ENCODE measurements at places on chromosomes 16 and 17. TPM values are rescaled to one million over a fixed set of nuclear protein-coding genes. Genes with fewer than 3 reads are reported as not detected.

SMTNL2 gene
- total RNA-seq: not detected

CES4A gene
- 39.3 TPM for total RNA-seq

GDPD3 gene
- 12.3 TPM for total RNA-seq

TNFRSF13B gene
- not detected for total RNA-seq

LITAF gene
- 157 TPM for total RNA-seq

- DNase-seq: no peak
Measured at GRCh38 chr16:73252446-73252845, 204.5 kb upstream of the ZFHX3 start.

GRCh38 chr16:50458667-50459495 lies 89.3 kb upstream of the NKD1 start:
- DNase-seq: no peak

GRCh38 chr17:49645654-49646053 lies 32.2 kb downstream of the SPOP start:
- DNase-seq: no peak

DNA sequence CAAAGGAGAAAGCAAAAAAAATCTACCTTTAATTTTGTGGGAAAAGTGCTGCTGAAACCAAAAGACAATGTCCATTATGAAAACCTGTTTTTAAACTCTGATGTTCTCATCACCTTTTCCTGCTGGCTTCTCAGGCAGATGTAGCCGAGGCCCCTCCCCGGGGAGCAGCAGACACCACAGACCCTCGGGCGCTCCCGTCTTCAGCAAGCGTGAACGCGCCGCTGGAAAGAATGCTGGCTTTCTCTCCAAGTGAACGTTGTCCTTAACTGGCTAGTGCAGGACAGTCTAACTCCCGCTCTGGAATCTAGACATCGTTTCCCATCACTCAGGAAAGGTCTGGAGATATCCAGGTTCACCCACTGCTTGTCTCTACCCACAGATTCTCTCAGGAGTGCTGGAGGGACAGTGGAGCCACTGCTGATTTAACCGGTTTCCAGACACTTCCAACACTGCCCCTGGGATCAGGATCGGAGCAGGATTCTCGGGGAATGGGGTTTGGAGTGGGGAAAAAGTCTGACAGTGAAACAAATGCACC lies 211.2 kb downstream of the RBFOX3 start:
- DNase-seq: no peak

DNA sequence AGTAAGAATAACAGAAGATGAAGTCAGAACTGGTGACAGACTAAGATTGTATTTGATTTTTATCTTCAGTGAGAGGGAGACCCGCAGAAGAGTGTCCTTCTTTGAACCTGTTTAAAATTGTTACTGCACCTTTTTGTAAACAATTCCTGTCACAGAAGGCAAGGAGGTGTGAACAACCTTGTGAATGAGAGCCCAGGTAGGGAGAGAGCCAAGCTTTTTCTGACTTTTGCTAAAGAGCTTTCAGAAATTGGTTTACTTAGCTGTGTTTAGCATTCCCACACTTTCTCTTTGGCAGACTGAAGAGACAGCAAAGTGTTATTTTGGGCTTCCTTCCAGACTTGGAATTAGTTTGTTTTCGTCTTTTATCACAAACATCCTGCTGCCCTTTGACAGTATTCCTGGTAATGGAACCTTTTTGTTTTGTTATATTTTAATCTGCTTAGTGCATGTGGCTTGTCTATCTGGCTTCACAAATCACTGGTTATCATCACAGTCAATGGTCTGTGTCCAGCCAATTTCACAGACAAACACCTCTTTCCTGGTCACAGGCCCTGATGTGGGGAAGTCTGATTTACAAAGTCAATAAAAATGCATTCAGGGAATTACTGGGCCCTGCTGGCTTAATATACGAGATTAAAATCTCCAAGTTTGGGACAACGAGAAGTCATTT lies 85.7 kb upstream of the HS3ST2 start:
- DNase-seq: no peak

DNA sequence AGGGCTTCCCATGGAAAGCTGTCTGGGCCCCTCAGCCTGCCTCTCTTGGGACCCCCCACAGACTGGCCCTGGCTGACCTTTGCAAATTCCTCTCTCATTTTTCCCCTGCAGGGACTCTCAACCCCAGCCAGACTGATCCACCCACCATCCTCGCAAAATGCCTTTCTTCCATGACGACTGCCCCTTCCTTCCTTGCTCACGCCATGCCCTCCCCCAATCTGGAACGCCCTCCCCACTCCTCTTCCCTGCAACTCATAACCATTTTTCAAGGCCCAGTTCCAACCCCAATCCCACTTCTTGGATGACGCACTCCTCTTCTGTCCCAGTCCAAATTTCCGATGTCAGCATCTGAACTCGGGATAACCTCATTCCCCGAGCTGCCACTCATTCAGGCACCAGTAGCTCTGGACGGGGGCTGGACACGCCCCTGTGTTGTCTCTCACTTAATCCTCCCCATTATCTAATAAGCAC lies 1.3 kb upstream of the DNAI2 start:
- DNase-seq: no peak

DNA sequence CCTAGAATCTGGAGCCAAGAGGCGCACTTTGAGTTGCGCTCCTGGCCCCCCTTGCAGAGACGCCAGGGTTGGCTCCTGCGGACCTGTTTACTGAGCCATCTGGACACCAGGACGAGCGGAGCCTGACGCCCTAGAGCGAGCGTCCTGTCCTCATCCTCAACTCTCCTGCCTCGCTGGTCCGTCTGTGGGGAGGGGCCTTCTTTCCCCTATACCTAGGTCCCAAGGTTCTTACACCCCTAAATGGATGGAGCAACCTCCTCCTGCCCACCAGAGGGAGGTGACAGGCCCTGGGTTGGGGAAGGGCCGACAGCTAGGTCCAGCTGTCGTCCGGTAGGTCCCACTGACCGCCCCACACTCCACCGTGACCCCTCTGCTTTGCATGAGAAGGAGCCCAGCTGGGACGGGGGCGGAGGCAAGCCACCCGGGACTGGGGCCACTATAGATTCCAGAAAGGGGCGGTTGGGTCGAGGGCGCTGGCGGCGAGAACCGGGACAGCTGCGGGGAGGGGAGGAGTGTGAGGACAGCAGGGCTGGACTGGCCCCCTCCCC lies 3.1 kb upstream of the LHX1 start:
- DNase-seq: no peak

DNA sequence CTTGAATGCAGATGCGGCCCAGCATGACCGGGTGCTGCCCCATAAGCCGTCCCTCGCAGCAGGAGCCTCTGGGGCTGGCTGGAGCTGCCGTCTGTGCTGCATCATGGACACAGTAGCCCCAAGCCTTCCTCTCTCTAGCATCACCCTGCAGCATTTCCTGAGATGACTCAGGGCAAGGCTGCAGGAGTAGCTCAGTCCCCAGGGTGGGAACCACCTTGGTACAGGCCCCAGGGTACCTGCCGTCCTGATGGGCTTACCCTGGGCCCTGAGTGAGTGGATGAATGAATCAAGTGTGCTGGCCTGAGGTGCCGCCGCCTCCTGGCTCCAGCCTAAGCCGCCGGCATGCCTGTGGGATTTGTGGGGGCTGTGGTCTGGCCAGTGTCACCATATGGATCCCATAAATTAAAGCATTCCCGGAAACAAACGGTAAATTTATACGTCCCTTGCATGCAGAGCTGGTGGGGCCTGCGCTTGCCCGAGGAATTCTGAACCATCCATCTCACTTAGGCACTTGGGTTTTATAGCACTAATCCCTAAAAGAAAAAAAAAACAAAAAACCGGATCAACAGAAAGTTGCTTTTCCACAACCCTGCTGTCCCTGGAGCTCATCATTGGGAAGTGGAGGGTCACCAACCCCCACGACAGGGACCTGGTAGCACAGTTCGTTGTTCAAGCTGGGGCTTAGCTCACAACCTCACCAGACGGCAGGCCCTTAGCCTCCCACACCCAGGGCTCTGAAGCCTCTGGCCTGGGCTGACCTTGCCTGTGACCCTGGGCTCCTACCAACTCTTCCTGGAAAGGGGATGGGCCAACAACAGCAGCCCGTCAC lies 242.6 kb upstream of the CIBAR2 start:
- DNase-seq: no peak

DNA sequence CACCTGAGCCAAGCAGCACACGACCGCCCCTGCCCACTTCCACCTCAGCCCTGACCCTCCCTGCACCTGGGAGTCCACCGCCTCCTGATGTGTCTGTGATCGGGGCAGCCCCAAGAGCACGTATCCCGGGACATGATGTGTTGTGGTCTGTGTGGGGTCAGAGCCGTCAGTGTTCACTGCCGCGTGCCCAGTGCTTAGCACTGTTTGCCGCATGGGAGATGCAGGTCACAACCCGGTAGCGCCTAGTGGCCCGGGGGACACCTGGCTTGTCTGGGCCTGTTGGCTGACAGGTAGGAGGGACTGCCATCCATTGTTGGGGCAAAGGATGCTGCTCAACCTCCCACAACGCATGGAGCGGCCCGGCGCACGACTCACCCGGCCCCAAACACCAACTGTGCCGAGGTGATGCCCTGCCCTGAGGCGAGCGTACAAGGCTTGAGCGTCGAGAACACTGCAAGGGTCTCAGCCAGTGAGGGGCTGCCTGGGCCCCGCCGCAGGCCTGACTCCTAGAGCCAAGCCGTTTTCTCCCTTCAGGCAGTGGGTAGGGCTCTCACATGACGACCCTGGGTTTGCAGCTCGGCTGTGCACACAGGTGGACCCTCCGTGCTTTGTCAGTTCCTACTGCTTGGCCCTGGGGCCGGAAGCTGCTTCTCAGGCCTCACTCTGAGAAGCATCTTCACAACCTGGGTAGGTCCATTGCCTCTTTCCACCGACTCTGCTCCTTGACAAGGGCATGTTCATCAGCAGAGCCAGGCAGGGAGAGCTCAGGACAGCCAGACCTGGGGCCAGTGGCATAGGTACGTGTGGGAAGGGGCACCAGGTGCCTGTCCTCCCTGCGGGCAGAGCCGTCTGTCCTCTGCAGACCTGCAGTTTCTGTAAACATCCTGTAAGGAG lies 5.9 kb upstream of the C16orf95 start:
- no peak for DNase-seq

DNA sequence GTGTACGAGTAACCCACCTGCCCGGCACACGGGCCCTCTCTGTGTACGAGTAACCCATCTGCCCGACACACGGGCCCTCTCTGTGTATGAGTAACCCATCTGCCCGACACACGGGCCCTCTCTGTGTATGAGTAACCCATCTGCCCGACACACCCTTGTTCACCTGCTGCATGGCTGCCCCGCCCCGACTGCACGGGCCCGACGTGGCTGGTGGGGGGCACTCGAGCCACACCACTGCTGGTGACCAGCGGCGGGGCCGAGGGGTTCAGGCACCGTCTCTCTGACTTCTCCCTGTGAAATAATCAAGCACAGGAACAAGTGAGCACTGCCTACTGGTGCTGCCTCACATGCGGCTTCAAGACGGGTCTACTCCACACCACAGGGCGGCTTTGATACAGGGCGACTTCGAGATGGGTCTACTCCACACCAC lies 22.1 kb downstream of the MAP1LC3B start:
- no peak for DNase-seq

DNA sequence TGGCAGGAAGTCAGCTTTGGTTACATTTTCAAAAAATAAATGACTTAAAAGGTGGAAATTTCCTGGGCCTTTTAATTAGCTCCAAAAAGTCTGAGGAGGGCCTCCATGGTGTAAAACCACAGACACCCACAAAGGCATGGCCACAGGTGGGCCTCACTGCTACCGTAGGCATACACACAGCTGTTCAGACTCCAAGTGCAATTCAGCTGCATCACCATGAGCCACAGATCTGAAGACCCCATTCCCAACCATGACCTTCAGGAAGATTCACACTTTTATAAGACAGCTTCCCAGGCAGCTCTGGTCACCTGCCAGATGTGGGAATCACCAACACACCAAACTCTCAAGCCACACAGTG lies 20.6 kb downstream of the CSNK2A2 start:
- DNase-seq: peak; percentile 38

GRCh38 chr17:66073384-66073783 lies 118.5 kb downstream of the CEP112 start:
- DNase-seq: no peak

GRCh38 chr16:85431431-85432124 lies 181.5 kb upstream of the GSE1 start:
- DNase-seq: no peak

GRCh38 chr17:1958134-1958881 lies 66.8 kb downstream of the RTN4RL1 start:
- DNase-seq: no peak

GRCh38 chr17:38568845-38569510 lies 36.8 kb downstream of the SRCIN1 start:
- DNase-seq: no peak

- no peak for DNase-seq
Measured at GRCh38 chr16:58465817-58466216, 34.1 kb upstream of the NDRG4 start.

GRCh38 chr17:40647624-40648383 lies at the start of gene SMARCE1:
TSS of gene SMARCE1 (minus strand) at chr17:40647818. CDS start at chr17:40645802, 2,016 bp downstream.
- DNase-seq: peak; percentile 73

DNA sequence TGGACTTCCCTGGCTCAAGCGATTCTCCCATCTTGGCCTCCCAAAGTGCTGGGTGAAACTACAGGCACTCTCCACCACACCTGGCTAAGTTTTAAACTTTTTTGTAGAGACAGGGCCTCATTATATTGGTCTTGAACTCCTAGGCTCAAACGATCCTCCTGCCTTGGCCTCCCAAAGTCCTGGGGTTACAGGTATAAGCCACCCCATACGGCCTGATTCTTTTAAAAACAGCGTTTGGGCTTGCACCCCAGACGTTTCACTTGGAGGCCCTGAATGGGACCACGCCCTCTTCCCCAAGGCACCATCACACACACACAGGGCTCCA lies 29.4 kb upstream of the GINS2 start:
- DNase-seq: no peak

DNA sequence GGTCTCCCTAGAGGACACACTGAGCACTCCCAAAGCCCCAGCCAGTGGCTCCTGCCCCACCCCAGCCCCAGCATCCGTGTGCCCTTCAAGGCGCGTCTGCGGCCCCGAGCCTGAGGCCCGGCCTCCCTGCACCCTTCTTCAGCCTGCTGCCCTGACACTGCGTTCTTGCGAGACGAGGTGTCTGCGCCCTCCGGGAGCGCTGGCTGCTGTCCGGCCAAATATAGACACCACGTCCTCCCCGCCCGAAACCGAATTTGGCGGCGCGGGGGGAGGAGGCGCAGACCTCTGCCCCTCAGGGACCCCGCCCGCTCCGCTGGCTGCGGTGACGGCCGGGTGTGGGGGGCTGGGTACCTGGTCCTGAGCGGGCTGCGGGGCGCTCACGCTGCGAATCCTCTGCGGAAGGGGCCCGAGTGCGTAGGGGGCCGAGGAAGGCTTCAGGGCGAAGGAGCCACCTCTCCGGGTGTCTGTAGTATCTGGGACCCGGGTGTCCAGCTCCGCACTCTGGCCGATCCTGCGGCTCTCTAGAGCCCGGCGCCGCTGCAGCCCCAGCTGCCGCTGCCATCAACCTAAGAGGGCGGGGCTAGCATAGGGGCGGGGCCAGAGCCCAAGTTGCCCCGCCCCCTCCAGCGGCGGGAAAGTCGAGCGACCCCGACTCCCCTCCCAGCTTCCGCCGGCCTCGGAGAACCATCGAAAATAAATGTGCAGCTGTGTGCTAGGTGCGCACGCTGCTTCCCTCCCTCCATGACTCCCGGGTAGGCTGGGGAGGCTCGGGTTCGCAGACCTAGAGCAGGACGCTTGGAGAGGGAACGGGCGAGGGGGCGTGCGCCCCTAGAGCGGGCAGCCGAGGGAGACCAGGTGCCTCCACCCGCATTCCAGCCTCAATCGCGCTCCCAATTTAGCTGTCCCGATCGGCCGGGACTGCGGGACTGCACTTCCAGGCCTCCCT lies at the start of gene CORO6:
TSS of gene CORO6 (minus strand) at position 576 of the 946 bp plus-strand sequence. CDS start 1,491 bp downstream, outside the sequence.
- peak; percentile 59 for DNase-seq

GRCh38 chr17:71234349-71234748 lies 886.5 kb upstream of the SOX9 start:
- DNase-seq: no peak
